ENCODE measurements at places on chromosomes 2 and 18.

DNA sequence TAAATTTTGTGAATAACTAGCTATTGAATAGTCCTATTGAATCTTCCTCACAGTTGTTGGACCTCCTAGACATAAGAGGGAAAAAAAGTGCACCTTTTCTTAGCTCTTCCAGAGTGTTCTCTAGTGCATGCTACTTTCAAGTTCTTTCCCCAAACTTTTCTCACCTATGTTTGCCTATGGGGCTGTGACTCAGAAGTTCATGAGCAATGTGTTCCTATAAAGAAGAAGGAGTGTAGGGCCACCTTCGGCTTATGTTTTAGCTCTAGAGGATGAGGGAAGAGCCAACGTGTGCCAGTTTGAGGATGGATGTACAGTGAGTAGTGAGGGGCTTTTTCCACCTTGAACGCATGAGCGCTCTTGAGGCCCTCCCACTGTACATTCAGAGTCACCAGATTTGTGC lies 27.0 kb upstream of the HNMT start:
- no peak for DNase-seq

DNA sequence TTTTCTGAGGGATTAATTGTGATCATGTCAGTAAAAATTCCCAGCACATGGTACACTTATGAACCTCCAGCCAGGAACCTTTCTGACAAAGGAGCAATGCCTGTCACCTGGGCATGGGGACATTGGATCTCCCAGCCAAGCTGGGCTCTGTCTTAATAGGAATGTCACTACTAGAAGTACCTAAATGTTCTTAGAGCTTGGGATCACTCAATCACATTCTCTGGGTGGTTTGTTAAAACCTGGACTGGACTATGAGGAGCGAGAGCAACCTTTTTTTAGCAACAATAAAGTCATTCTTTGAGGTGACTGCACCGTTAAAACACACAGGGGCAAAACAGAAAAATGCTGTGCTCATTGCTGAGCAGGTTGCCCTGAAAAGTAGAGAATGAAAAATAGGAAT lies 6.4 kb upstream of the PPP1CB start:
- DNase-seq, result no peak

DNA sequence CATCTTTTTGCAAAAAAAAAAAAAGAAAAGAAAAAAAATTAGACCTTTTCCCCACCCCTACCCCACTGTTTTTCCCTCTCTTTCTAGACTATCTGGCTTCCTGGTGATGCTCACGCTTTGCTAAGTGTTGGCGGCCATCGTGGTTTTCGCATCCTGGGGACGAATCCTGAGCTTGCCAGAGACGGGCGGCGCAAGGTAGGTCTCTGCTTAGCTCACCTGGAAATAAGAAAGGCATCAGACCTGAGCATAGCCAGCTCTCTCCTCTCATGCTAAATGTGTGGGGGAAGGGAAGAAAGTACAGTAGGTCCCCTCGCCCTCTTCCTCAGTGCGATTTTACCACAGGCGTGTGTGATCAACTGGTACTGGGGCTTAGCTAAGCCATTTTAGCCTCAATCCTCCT lies 90.5 kb downstream of the KLHL29 start:
- DNase-seq, result no peak

- no peak for DNase-seq
These were observed 42.5 kb downstream of the DPYSL5 start for GRCh38 chr2:26890341-26891000.

- no peak for DNase-seq
These were observed 170.9 kb upstream of the FAM98A start for GRCh38 chr2:33770023-33770422.

- DNase-seq, result peak; percentile 41
These were observed 25.4 kb upstream of the PID1 start for GRCh38 chr2:229296536-229296935.

DNA sequence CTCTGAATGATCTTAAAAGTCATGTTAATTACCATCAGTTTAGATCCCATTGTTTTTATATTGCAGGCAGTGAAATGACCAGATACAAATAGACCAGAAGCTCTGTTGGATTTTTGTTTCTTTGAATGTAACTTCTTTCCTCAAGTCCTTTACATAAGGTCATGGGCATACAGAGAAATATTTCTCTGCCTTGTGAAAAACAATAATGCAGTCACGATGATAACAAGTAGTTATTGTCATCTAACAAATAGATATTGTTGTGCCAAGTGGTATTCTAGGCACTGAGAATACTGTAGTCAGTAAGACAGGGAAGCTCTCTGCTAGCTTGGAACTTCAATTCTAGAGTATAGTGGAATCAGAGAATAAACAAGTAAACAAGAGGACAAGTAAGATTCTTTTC lies 94.7 kb upstream of the BARD1 start:
- no peak for DNase-seq

DNA sequence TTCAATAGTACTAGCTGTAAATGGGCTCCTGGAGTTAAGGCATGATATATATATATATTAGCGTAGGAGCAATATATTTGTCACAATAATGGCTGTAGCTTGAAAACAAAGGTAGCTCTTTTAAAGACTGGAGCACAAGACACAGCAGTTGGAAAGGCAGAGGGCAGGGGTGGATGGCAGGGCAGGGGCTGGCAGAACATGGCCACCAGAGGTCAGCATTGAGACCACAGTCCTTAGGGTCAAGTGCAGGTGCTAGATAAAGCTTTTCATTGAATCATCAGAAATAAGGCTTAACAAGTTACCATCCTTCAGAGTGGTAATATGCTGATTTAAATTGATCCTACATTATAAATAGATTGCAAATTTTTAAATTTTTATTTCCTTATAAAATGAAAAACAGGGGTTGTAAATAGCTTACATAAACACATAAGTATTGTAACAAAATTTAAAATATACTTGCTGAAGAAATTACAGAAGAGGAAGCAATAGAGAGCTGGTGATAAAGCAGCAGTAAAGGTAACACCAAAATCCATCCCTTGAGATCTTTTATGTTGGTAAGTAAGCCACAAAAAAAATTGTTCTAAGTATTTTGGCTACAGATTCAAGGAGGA lies 161.2 kb upstream of the PIEZO2 start:
- DNase-seq, result peak; percentile 56

GRCh38 chr2:109614715-109615636 lies 812 bp downstream of the SOWAHC start:
- no peak for DNase-seq

- no peak for DNase-seq
These were observed 71.8 kb downstream of the SH3RF3 start for GRCh38 chr2:109200616-109201464.

GRCh38 chr18:6590326-6590725 lies 139.2 kb upstream of the ARHGAP28 start:
- DNase-seq, result no peak

GRCh38 chr2:159094173-159094737 lies 125.8 kb downstream of the TANC1 start:
- DNase-seq, result peak; percentile 73

- DNase-seq, result no peak
These were observed 25.0 kb downstream of the WIPF1 start for GRCh38 chr2:174572556-174572955.

GRCh38 chr18:64017870-64018269 lies 48.0 kb downstream of the SERPINB8 start:
- DNase-seq, result peak; percentile 47

- no peak for DNase-seq
These were observed 89.2 kb upstream of the PELI1 start for GRCh38 chr2:64233376-64233922.

GRCh38 chr18:79545736-79546171 lies 133.8 kb upstream of the CTDP1 start:
- no peak for DNase-seq

DNA sequence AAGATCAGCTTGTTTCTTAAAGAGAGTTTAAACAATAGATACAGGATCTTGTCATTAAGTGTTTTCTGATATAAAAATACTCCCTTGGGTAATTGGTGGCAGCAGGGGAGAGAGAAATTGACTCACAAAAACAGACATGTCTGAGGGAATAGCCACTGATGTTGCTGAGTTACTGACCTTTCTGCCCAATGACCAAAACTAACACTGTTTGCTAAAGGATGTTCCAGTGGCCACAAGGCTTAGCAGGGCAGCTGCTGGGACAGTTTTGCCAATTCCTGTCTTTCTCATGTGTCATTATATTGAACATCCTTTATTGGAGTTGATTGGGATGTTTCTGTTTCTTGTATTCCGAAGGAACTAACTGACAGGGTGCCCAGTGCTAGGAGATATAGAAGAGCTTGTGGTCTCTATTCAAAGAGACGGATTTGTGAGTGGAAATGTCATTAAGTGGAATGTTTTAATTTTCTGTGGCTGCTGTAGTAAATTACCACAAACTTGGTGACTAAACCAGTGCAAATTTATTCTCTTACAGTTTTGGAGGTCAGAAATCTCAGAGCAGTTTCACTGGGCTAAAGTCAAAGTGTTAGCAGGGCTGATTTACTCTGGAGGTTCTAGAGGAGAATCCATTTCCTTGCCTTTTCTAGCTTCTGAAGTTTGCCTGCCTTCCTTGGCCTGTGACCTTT lies 124.8 kb upstream of the RMDN2 start:
- no peak for DNase-seq

DNA sequence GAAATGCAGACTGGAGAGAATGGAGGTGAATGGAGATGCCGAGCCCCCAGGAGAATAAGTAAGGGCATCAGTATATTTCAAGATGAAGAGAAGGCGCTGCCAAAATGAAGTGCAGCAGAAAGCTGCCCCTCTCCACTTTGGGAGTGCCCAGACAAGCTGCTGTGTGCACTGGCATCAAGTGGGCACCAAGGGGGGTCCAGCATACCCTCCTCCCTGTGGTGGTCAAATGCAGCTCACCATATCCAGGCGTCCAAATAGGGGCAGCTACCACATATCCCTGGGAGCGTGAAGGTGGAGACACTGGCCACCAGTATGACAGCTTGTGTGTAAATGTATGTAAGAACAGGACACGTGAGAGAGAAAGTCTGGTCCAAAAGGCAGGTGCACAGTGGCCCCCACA lies 236.6 kb downstream of the KLHL29 start:
- DNase-seq, result no peak

GRCh38 chr2:31401580-31401979 lies 13.0 kb downstream of the XDH start:
- DNase-seq, result peak; percentile 96

DNA sequence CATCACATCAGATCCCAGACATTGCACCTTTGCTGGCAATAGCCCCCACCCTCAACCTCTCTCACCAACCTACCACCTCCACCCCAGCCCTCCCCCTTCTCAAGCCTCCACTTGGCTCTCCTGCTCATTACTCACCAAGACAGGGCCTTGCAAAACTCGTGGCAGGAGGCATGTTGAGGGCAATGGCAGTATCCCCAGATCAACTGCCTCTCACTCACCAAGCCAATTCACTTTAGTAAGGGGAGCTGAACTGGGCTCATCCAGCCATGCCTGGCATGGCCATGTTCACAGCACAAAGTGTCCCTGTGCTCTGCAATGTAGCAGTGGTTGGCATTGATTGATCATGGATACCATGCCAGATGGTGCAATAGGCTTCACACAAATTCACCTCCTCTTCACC lies 46.3 kb upstream of the TEX51 start:
- no peak for DNase-seq

- no peak for DNase-seq
These were observed 35.5 kb upstream of the BAZ2B start for GRCh38 chr2:159651884-159652283.

GRCh38 chr2:108417254-108417653 lies 31.8 kb upstream of the GCC2 start:
- no peak for DNase-seq

- DNase-seq, result no peak
These were observed 575.2 kb upstream of the SLC8A1 start for GRCh38 chr2:41027095-41027494.

GRCh38 chr2:9748577-9748976 lies 94.7 kb upstream of the TAF1B start:
- DNase-seq, result no peak

GRCh38 chr2:239711911-239712570 lies 311.2 kb upstream of the HDAC4 start:
- DNase-seq, result no peak

- DNase-seq, result peak; percentile 97
These were observed 21.7 kb downstream of the LBH start for GRCh38 chr2:30252723-30253701.

- DNase-seq, result peak; percentile 43
These were observed 229.8 kb downstream of the CCDC178 start for GRCh38 chr18:33210575-33211189.

GRCh38 chr2:164842624-164842966 lies 972 bp upstream of the COBLL1 start:
- no peak for DNase-seq

- no peak for DNase-seq
These were observed 104.7 kb downstream of the ZFP36L2 start for GRCh38 chr2:43121580-43122314.

Measured in cardiac fibroblast (primary cell).